ENCODE measurements at places on chromosomes 7 and 10. TPM values are rescaled to one million over a fixed set of nuclear protein-coding genes. Genes with fewer than 3 reads are reported as not detected.

DNA sequence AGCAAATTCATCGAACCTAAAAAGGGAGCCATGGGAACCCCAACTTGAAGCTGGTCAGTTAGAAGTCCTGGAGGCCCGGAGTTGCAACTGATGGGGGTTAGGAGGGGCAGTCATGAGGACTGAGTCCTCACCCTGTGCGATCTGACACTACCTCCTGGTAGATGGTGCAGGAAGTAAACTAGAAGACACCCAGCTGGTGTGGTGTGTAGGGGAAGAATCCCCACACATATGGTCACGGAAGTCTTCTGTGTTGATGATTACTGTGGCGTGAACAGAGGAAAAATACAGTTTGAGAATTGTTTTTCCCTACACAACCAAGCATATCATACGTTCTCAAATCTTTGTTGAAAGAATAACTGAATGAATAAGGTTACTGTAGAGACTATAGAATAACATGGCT lies 164.6 kb upstream of the KCTD7 start:
- H3K4me3 ChIP-seq: no peak overlapping the region
- H3K4me1 ChIP-seq: peaks cover 9% of the 10 kb centered on the region

DNA sequence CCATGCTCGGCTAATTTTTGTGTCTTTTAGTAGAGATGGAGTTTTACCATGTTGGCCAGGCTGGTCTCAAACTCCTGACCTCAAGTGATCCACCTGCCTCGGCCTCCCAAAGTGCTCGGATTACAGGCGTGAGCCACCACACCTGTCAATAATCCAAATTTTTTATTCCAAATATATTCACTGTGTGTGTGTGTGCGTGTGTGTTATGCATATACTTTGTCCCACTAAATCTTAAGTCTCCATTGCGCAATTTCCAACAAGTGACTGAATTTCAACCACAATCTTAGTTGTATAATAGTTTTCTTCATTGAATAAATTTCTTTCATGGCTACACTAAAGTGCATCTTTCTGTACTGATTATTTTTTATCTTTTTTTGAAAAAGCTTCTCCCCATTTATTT lies 2.7 kb downstream of the KRIT1 start:
- no peaks in the 10 kb centered on the region for H3K27me3 ChIP-seq
- peaks cover 37% of the 10 kb centered on the region for H3K36me3 ChIP-seq
- no peak overlapping the region for H3K4me3 ChIP-seq
- DNase-seq: no peak
- no peak overlapping the region for H3K27ac ChIP-seq
- peaks cover 26% of the 10 kb centered on the region for H3K4me1 ChIP-seq

DNA sequence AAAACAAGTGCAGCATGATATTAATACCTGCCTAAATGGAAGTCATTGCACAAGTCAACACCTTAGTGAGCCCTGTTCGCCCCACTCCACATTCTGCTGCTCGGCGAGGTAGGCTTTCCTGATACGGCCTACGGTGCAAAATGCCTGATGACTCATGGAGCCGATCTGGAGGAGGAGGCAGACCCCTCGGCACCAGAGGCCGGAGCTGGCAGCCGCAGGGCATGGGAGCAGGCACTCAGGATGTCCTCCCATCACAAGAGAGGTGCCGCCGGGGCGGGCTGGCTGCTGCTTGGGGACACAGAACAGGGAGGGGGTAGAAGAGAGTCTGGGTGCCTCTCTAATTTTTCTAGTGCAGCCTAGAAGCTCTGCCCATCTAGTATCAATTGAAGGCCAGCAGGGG lies 418.5 kb upstream of the MGMT start:
- H3K36me3 ChIP-seq: no peaks in the 10 kb centered on the region
- no peak overlapping the region for H3K4me3 ChIP-seq
- H3K27me3 ChIP-seq: peaks cover 18% of the 10 kb centered on the region
- DNase-seq: no peak

GRCh38 chr10:71576842-71577241 lies 142.7 kb downstream of the C10orf105 start:
- no peaks in the 10 kb centered on the region for H3K27me3 ChIP-seq
- no peaks in the 10 kb centered on the region for H3K4me1 ChIP-seq
- H3K4me3 ChIP-seq: no peak overlapping the region
- H3K27ac ChIP-seq: no peak overlapping the region
- H3K36me3 ChIP-seq: no peaks in the 10 kb centered on the region
- no peak for DNase-seq

- H3K4me1 ChIP-seq: peaks cover 11% of the 10 kb centered on the region
- no peak overlapping the region for H3K4me3 ChIP-seq
- DNase-seq: no peak
- H3K36me3 ChIP-seq: no peaks in the 10 kb centered on the region
- no peaks in the 10 kb centered on the region for H3K27me3 ChIP-seq
Observed at GRCh38 chr7:105718511-105718925, 137.2 kb upstream of the EFCAB10 start.

GRCh38 chr10:21396889-21397288 lies 128.6 kb downstream of the SKIDA1 start:
- no peak overlapping the region for H3K4me3 ChIP-seq
- no peaks in the 10 kb centered on the region for H3K4me1 ChIP-seq
- peaks cover 3% of the 10 kb centered on the region for H3K27me3 ChIP-seq
- no peaks in the 10 kb centered on the region for H3K36me3 ChIP-seq
- DNase-seq: no peak

DNA sequence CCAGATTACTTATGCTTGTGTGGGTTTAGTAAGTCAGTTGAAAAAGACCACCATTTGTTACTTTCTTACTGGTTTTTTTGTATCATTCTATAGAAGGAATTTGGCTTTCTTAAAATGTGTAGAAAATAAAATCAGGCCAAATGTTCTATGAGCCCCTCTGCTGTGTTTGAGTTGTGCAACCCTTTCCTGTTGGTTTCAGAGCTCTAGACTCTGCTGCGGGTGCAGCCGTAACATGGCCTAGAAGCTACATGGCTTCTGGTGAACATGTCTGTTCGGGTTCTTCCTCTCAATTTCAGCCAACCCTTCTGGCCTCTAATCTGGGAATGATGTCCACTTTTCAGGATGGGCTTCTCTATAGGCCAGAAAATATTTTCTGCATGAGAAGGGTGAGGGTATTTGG lies 56.6 kb upstream of the RAB18 start:
- H3K4me1 ChIP-seq: peaks cover 5% of the 10 kb centered on the region
- peaks cover 6% of the 10 kb centered on the region for H3K27me3 ChIP-seq
- H3K4me3 ChIP-seq: no peak overlapping the region
- H3K36me3 ChIP-seq: no peaks in the 10 kb centered on the region
- H3K27ac ChIP-seq: no peak overlapping the region

- peak overlapping the region; percentile 95 for H3K4me3 ChIP-seq
- H3K27ac ChIP-seq: peak overlapping the region; percentile 97
- DNase-seq: peak; percentile 45
Observed at GRCh38 chr7:24981171-24981951, 1.4 kb upstream of the OSBPL3 start.

DNA sequence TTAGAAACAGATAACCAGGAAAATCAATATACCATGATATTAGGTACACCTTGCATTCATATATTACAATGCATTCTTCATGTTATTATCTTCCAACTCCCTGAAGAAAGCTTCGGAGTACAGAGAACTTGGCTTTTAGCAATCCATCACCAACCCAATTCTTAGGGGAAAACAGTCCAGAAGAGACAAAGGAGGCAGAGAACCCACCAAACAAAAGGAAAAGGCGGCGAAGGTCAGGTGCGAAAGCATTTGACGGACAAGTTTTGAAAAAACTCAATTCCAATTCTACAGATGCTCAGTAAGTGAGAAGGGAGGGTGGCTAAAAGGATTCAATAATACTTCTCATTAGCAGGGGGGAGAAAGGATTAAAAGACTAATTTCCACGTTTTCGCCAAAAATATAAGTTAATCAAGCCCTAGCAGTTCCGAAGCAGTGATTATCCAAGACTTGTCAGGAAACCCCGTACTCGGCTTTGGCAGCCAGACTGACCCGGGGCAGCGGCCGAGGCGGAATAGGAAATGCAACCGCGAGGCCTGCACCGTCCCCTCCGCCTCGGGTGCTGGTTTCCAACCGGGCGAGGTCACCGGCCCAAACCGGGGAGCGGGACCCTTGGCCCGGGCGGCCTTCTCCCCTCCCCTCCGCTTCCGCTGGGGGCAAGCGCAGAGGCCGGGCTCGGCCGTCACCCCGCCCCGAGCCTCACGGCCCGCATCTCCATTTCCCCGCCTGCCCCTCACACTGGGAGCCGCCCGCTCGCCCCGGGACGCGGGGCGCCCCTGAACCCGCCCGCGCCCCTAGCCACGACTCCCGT lies 747 bp downstream of the GDI2 start:
- no peaks in the 10 kb centered on the region for H3K27me3 ChIP-seq
- DNase-seq: peak; percentile 39
- peaks cover 56% of the 10 kb centered on the region for H3K4me1 ChIP-seq

The CYP3A4 gene
- not detected for total RNA-seq

The DENND2A gene
- not detected for total RNA-seq

The PNLIP gene
- total RNA-seq: not detected
